ENCODE measurements at places on chromosomes 5 and 9.

- DNase-seq, result no peak
Measured at GRCh38 chr5:91194824-91195381, 188.2 kb downstream of the ARRDC3 start.

- DNase-seq, result no peak
Measured at GRCh38 chr5:172504701-172505402, 50.5 kb upstream of the SH3PXD2B start.

GRCh38 chr5:10935536-10935935 is 174.5 kb upstream of the DAP start:
- no peak for DNase-seq

GRCh38 chr9:128921881-128922763 is 1.3 kb downstream of the PHYHD1 start:
- no peak for DNase-seq

DNA sequence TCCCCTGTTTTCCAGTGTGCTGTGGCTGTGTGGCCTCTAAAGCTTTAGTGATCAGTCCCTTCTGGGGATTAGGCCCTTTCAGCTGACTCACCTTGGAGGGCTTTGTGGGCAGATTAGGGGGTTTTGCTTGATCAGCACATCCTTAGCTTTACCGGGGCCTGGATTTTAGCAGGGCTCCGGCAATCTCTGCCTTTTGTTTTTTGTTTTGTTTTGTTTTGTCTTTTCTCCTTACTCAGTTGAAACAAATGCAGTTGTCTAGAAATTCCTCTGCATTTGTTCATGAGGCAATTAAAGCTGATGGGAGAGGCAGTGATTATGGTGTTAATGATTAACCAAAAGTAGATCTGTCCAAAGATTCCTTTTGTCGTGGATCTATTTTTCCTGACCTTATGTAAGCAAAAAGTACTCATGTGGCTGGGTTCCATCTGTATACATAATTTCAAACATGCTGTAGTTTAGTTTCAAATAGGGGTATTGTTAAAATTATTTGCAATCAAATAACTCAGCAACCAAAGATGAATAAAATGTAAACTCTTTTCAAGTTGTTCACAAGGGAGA is 5.2 kb upstream of the TDRD7 start:
- no peak for DNase-seq

- DNase-seq, result no peak
Measured at GRCh38 chr5:96527768-96528661, 95.0 kb upstream of the PCSK1 start.

DNA sequence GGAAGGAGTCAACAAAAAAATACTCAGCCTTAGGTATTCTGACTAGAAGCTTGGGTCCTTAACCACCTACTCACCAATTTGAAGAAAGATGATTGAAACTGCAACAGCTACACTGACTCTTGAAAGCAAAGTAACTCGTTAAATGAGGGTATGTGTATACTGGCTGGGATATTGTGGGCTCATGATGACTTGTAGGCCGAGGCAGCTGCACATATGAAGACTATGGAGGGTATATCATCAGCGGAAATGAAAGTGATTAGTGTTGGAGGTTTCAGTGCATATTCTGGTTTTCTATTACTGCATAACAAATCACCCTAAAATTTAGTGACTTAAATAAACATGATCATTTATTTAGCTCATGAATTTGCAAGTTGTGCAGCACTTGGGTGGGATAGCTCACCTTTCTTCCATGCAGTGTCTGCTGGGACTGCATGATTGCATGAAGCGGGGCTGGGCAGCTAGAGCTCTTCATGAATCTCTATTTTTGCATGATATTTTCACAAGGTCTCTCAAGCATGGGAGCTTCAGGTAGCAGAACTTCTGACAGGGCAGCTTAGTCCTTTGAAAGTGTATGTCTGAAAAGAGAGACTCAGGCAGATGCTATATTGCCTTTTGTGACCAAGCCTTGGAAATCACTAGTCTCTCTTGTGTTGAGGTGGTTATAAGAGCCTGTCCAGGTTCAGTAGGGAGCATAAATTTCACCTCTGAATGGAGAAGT is 96.1 kb upstream of the CDKN2B start:
- DNase-seq, result no peak

DNA sequence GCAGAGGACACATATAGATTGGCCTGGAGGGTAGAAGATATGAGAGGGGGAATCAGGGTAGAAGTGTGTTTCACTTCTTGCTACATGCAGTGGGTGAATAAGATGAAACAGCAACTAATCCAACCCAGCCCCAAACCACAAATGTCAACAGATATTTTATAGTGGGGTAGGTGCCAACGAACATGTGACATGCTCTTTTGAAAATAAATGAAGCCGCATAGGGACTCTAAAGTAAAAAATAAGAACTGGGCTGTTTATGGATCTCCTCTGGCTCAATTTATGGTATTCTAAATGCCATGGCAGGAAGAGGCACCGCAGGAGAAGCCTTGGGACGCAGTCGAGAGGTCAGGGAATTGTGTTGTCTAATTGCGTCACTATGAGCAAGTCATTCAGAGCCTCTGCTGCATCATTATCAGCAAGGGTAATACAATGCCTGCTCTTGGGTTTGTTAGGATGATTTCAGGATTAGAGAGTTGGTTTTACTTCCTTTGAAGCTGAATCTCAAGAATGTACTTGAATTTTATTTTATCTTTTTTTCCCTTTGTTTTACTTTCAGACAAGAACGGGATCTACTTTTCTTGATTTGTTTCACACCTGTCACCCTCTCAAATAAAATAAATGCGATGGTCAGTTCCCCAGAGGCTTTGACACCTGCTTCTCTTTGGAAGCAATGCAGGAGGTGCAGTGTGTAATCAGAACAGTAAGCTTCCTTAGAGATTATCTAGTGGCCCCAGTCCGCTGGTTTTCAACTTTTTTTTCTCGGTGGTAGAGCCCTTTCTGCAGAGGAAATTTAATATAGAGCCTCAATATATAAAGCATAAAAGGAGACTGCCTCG is 375.6 kb upstream of the CLINT1 start:
- DNase-seq, result no peak

DNA sequence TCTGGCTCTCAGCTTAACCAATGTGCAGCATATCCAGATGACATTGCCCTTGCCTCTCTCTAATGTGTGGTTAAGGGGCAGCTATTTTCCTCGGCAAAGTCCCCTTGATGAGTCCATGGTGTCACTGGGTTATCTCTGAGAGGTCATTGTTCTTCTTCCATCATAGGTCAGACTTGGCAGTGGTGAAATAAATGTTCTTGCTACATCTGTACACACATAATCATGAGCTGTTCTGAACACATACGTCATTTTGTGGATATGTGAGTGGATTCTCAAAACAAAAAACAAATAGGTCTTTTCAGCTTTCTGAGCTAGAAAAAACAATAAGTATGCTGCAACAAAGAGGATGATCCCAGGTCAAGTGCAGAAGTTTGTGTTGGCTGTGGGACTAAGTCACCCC is 134.7 kb upstream of the PTPN3 start:
- DNase-seq, result no peak

DNA sequence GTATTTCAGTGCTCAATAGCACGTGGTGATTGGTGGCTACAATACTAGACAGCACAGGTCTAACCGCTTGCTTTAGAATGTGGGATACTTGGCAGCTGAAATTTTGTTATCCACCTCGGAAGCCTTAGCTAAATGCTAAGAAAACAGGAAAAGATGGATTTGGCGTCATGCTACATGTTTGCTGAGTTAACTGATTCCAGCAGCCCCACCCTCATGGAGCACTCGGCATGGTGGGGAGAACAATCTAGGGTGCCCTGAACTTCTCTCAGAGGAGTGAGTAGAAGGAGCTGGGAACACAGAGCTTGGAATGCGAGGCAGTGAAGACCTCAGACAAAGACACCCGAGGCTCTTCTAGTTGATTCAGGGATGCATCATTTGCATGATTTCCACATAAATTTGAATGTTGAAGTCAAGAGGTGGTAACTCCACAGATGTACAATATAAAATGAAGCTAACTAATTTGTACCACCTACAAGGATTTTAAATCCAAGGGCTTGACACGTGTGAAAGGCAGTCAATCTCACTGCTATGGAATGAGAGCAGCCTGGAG is 145.1 kb upstream of the FSTL4 start:
- peak; percentile 32 for DNase-seq

DNA sequence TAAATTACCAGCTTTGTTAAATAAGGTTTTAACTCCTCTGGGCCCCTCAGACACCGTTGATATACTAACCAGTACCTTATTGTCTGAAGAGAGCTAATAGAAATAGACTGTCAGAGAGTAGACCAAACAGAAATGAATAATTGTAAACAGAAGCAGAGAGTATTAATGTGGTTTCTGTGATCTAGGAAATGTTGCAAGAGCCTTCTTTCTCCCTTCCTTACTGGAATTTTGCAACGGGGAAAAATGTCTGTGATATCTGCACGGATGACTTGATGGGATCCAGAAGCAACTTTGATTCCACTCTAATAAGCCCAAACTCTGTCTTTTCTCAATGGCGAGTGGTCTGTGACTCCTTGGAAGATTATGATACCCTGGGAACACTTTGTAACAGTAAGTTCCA is 5.1 kb downstream of the TYRP1 start:
- no peak for DNase-seq

GRCh38 chr9:23665051-23665450 is 161.0 kb downstream of the ELAVL2 start:
- DNase-seq, result no peak

DNA sequence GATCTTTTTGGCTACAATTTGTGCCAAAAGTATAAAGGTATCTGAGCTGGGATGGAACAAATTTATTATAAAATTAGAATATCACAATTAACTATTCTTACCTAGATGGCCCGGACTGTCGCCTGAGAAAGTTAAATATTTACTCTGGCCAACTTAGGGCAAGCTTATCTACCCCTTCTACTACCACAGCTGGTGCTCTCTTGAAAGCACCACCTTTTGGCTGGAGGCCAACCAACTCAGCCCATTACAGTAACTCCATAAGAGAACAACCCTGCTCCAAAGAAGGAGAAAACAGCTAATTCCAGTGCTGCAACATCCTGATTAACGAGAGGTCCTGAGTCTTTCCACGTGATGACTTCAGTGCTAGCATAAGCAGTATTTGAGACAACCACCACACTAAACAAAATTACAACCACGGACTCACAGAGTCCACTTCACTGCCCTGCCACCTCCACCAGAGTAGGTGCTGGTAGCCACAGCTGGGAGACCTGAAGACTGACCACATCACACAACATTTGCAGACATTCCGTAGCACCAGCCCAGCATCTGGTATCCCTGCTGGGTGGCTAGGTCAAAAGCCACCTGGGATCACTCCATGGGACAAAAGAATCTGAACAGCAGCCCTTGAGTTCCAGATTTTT is 43.2 kb downstream of the RGMB start:
- no peak for DNase-seq

- no peak for DNase-seq
Measured at GRCh38 chr5:78221964-78222451, 72.5 kb downstream of the AP3B1 start.

DNA sequence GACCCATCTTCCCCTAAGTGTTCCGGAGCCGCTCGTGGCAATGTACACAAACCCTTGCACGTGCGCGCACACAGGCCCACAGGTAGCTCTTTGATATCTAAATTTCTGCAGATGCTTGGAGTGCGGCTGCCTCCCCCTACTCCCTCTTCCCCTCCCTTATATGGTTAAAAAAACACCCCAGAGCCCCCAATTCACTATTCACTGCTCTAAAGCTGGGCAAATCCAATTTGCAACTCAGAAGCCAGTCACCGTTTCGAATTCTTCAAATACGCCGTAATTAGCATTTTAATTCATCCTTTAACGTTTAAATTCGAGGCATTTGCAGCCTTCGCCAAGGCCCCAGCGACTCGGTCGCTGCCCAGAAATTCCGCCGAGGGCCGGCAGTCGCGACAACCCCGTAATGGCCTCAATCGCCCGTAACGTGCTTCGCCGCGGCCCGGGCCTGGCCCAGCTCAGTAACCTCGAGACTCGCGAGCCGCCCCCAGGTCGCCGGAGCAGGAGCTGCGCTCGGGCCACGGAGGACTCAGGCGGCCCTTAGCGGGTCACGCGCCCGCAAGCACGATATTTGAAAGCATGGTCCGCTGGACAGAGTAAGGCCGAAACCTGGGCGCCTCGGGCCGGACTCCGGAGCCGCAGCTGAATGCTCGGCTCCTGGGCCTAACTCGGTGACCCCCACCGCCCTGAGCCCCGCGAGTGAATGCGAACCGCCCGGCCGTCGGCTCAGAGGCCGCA is 1.3 kb downstream of the IRX2 start:
- peak; percentile 61 for DNase-seq

DNA sequence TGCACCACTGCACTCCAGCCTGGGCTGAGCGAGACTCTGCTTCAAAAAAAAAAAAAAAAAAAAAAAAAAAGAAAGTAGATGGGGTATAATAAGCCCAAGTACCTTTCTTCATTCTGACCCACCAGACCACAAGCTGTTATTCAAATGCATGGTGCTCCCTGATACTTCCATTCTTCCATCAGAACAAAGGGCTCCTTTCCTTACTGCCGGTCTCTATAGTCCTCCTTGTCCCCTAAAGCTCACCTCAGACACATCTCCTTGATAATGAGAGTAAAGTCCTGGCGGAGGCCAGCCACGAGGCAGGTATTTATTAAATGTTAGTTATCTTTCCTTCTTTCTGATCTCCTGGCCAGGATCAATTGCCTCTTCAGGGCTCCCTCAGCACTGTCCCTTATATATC is 162.5 kb downstream of the RAB3C start:
- no peak for DNase-seq

DNA sequence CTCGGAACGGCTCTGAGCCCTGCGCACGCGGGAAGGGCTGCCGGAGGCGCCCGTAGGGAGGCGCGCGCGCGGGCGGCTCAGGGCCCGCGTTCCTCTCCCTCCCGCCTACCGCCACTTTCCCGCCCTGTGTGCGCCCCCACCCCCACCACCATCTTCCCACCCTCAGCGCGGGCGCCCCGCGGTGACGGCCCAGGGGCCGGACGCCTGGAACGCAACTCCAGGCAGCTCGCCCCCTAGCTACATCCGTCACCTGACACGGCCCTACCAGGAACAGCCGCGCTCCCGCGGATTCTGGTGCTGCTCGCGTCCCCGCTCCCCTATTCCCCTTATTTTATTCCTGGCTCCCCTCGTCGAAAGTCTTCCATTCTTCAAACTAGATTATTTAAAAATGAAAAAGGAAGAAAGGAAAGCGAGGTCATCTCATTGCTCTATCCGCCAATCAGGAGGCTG is at the start of gene CDKN2B-AS1:
TSS of gene CDKN2B-AS1 (plus strand) at position 236 of the 450 bp plus-strand sequence.
- no peak for DNase-seq

- no peak for DNase-seq
Measured at GRCh38 chr5:117652036-117652957, 1077.7 kb upstream of the SEMA6A start.

- DNase-seq, result no peak
Measured at GRCh38 chr5:112346411-112347044, 72.5 kb downstream of the EPB41L4A start.

GRCh38 chr9:122097679-122098315 is 4.7 kb upstream of the TTLL11 start:
- no peak for DNase-seq

DNA sequence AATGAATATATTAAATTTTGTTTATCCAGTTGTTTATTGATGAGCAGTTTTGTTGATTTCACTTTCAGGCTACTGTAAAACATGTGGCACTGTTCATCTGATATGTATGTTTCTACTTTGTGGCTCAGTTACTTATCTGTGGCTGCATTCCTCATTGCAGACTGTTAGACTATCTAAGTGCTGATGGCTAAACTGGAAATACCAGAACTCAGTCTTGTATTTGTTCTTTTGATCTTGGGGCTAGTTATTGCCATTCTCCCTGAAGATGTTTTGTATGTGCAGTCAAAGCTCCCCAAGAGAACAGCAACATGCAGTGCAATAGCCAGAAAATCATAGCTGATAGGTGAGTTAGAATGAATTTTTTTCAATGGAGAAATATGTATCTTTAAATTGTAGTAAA is 162.2 kb downstream of the GADD45G start:
- DNase-seq, result no peak

GRCh38 chr5:51389288-51389576 is 6.0 kb downstream of the ISL1 start:
- DNase-seq, result no peak
